ENCODE measurements at places on chromosomes 5 and 9. TPM values are rescaled to one million over a fixed set of nuclear protein-coding genes. Genes with fewer than 3 reads are reported as not detected.

GRCh38 chr9:89390068-89390555, 71.8 kb downstream of the SECISBP2 start:
- no peak overlapping the region for H3K27ac ChIP-seq
- H3K4me1 ChIP-seq = no peaks in the 10 kb centered on the region
- DNase-seq = no peak
- H3K4me3 ChIP-seq = no peak overlapping the region
- no peaks in the 10 kb centered on the region for H3K36me3 ChIP-seq

- H3K27ac ChIP-seq = no peak within 1 kb of the TSS
- peak within 1 kb of the TSS; percentile 49 for H3K4me3 ChIP-seq
- no peaks in the 10 kb centered on the region for H3K36me3 ChIP-seq
- H3K4me1 ChIP-seq = peaks cover 14% of the 10 kb centered on the region
- peak; percentile 62 for DNase-seq
These were observed at the start of gene CCNJL for GRCh38 chr5:160312134-160312959. TSS of gene CCNJL (minus strand) at chr5:160312564. CDS start at chr5:160311923, 641 bp downstream.

GRCh38 chr5:399296-400281, 43.4 kb upstream of the EXOC3 start:
- H3K4me3 ChIP-seq = no peak overlapping the region
- no peak overlapping the region for H3K27ac ChIP-seq
- DNase-seq = no peak
- H3K4me1 ChIP-seq = no peaks in the 10 kb centered on the region
- no peaks in the 10 kb centered on the region for H3K36me3 ChIP-seq
- H3K27me3 ChIP-seq = no peaks in the 10 kb centered on the region

DNA sequence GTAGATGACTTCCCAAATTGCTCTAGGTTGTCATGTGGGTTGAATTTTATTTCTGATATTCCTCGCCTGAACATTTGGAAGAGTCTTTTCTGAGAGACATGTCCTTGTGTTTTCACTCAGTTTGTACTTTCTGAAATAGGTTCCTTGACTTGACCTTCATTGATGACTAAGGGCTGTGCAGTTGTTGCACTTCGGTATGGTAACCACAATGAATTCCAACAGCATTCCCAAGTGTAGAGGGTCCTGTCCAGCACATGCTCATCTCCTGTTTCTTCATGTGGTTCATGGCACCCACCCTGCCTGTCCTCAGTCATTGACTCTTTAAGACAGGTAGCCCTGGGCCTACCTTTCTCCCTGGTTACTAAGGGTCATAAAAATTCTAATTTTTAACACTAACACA, 527.8 kb downstream of the MTRR start:
- H3K27me3 ChIP-seq = no peaks in the 10 kb centered on the region
- H3K4me1 ChIP-seq = no peaks in the 10 kb centered on the region
- H3K4me3 ChIP-seq = no peak overlapping the region
- DNase-seq = no peak

DNA sequence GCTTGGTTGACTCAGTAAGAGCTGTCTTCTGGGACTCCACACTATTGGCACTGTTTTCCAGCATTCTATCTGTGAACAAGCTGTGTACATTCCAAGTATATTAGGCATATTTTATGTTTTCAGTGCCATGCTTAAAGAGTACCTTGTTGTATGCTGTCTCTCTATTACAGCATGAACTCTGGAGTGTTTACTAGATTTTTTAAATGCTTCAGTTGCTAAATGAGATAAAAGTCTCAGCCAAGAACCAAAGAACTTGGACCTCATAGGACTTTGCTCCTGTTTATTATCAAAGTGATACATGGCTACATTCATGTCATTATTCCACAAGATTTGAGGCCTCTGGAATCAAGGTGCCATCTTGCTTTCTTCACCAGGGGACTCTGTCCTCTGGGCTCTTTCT, 167.2 kb downstream of the C9orf152 start:
- H3K27ac ChIP-seq = peak overlapping the region; percentile 56
- no peak for DNase-seq
- no peak overlapping the region for H3K4me3 ChIP-seq
- H3K36me3 ChIP-seq = no peaks in the 10 kb centered on the region

DNA sequence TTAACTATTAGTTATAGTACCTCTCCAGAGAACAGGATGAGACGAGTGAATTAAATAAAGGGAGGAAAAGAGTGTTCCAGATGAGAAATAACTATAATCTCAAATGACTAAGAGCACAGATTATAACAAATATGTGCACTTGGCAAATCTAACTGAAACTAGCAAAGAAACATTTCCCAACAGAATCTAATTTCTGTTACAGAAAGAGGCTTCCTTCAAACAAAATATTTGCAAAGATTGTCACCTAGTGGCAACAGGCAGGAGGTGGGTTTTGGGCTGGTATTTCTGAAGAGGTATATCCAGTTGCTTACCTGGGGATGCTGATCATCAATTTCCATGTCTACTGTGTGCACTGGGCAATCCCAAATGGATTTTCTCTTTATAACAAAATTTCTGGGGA, 5.6 kb upstream of the SPDL1 start:
- H3K36me3 ChIP-seq = no peaks in the 10 kb centered on the region
- no peaks in the 10 kb centered on the region for H3K27me3 ChIP-seq
- DNase-seq = no peak
- no peak overlapping the region for H3K4me3 ChIP-seq
- no peak overlapping the region for H3K27ac ChIP-seq
- no peaks in the 10 kb centered on the region for H3K4me1 ChIP-seq

GRCh38 chr9:19643875-19644274, 145.0 kb downstream of the SLC24A2 start:
- H3K27ac ChIP-seq = no peak overlapping the region
- H3K27me3 ChIP-seq = no peaks in the 10 kb centered on the region
- no peak for DNase-seq
- no peaks in the 10 kb centered on the region for H3K4me1 ChIP-seq
- H3K36me3 ChIP-seq = no peaks in the 10 kb centered on the region
- no peak overlapping the region for H3K4me3 ChIP-seq

The CFAP90 gene
- 0.58 TPM for total RNA-seq

GRCh38 chr5:10214041-10214440, 35.6 kb downstream of the ATPSCKMT start:
- no peak overlapping the region for H3K27ac ChIP-seq
- no peak for DNase-seq
- H3K4me1 ChIP-seq = no peaks in the 10 kb centered on the region

Data from right lobe of liver (tissue), 6 donors.